ENCODE measurements at places on chromosomes 13 and 19.

DNA sequence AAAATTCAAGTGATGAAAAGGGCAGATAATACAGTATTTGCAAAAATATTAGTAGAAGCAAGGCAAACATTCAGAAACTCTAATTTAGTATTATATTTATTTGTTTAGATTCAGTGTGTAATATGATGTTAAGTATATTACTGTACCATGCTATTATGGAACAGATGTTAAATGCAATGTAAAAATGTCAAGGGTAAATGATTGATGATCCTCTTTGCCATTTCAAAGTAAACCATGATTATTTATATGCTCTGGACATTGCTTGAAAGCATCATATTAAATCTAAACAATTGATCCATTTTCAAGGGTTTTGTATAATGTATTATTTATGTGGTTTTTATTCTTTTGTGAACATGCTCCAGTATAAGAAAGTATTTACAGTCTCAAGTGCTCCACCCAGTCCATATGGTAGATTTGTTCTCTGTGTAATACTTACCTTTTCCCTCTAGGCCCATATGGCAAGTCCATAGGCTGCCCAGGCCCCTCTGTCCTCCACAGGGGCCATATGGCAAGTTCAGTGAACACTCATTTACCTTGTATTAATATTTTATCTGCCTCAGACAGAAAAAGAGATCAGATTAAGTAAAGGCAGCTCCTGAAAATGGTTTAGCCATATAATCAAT is 353.5 kb downstream of the DACH1 start:
- no peak for DNase-seq

DNA sequence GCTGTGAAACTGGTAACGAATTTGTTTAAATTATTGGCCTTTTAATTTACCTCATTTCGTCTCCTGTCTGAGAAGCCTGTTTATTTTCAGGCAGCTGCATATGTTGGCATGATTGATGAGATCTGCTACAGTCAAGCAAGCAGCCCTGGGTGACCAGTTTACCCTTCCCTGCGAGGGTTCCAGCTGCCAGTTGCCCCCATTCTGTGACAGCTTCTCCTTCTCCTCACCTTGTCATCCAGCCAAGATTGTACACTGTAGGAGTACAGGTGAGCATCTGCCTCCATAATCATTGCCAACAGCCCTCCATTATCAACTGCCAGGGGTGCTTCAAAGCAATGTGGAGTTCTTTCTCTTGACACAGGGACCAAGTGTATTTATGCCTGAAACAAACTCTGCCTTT is 1979.9 kb upstream of the PRR20A start:
- no peak for DNase-seq

GRCh38 chr13:105327581-105328126 is 1207.8 kb downstream of the EFNB2 start:
- DNase-seq, result no peak

DNA sequence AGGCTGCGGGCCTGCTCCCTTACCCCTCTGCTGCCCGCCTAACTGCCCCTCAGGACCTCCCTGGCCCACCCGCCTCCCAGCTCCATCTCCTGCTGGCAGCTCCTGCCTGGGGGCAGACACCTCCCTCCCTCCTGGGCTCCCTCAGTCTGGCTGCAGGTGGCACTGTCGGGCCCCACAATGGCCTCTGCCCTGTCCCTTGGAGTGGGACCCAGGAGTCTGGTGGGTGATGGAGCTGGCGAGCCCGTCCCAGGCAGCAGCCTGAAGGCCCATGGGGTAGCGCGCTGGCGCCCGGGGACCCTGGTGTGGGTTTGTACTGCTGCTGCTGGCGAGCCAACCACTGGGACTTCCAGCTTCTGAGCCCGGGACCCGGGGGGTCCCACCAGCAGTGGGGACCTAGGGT is 83.6 kb downstream of the KDM4B start:
- DNase-seq, result no peak

DNA sequence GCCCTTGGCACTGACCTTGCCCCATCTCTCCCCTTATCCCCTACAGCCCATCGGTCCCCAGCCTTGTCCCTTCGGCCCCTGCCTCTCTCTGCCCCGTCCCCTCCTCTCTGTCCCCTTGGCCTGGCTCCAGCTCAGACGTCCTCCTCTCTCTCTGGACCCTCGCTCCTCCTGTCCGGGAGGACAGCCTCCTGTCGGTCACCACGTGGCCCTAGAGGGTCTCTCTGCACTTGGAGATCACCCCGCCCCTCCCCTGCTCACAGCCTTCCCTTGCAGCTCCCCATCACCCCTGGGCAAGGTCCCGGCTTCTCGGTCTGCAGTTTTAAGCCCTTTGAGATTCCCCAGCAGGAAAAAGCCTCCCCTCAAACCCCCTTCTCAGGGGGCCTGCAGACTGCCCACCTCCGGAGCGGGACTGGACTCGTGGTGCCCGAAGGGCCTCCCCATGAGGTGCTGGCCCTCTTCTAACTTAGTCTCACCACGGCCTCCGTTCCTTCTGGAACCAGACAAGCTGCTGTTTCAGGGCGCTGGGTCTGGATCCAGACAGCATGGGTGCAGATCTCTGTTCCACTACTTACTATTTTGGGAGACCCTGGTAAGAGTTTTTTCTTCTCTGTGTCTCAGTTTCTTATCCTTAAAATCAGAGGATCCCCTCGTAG is 3.3 kb upstream of the KLK15 start:
- DNase-seq, result no peak

DNA sequence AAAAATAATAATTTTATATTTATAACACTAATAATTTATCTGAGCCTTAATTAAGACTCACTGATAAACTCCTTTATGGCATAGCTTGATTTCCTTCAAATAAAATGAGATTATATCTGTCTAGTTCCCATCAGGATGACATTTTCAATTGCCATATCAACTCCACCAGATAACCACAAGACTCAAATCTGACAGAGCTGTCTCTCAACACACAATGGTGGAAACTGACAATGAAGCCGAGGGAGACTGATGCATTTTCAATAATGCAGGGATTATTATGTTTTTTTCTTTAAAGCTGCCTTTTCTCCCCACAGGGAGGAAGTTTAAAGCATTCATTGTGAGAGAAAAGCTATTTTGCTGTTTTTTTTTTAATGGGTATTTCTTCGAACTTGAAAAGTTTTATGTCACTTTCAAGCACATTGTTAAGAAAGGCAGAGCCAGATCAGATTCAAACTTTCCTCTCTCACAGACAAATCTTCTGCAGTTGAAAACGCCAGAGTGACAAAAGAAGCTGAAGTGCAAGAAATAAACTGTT is 1326.9 kb upstream of the MIR17HG start:
- no peak for DNase-seq

- DNase-seq, result no peak
Observed at GRCh38 chr13:79812070-79812850, 331.3 kb downstream of the NDFIP2 start.

GRCh38 chr13:95644601-95645052 is at the start of gene DZIP1:
Gene DZIP1, minus strand, starts transcription at chr13:95644706. Its CDS starts 2,677 bp downstream, at chr13:95642029.
- DNase-seq, result no peak

DNA sequence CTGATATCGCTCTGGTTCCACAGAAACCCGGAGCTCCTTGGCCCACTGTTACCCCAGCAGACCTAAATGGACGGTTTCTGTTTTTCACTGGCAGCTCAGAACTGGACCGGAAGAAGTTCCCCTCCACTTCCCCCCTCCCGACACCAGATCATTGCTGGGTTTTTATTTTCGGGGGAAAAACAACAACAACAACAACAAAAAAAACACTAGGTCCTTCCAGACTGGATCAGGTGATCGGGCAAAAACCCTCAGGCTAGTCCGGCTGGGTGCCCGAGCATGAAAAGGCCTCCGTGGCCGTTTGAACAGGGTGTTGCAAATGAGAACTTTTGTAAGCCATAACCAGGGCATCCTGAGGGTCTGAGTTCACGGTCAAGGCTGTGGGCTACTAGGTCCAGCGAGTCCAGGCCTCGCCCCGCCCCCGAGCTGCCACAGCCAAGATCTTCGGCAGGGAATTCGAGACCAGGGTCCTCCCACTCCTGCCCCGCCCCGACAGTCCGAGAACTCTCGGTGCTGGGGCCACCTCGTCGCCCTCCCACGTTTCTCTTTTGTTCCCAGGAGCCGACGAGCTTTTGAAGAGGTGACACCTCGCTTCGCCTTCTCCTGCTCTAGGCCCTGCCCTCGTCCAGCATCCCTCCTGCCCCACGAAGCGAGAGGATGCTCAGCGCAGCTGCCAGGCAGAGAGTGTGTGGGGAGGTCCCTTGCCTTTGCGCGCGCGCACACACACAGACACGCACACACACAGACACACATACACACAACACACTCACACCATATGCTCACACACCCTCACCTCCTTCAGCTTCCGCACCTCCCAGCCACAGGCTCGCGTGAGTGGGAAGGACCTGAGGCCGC is 8.8 kb downstream of the ZIC2 start:
- DNase-seq, result no peak

DNA sequence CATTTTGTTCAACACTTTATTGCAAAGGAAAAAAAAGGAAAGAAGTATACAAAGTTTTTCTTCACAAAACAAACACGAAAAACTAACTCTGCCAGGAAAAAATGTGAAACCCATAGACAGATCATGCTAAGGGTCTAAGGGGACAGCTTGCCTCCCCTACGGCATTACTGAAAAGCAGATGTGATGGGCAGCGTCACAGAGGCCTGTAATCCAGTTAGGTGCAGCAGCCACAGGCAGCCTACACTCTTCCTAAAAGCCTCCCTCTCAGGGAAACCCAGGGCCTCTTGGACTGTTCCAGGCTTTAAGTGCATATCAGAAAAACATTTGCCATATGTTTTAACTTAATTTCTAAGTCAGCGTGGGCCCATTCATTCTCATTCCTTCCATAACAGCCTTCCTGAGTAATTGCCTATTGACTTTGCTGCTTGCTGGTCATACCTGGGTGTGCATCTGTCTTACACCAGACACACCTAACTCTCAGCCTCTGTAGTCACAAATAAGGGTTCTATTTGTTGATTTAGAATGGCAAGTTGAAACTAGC is 135.7 kb upstream of the SERP2 start:
- DNase-seq, result no peak

- no peak for DNase-seq
Observed at GRCh38 chr19:50677636-50678035, 28.4 kb downstream of the C19orf81 start.

- DNase-seq, result no peak
Observed at GRCh38 chr13:46796129-46796514, 839 bp downstream of the ESD start.

DNA sequence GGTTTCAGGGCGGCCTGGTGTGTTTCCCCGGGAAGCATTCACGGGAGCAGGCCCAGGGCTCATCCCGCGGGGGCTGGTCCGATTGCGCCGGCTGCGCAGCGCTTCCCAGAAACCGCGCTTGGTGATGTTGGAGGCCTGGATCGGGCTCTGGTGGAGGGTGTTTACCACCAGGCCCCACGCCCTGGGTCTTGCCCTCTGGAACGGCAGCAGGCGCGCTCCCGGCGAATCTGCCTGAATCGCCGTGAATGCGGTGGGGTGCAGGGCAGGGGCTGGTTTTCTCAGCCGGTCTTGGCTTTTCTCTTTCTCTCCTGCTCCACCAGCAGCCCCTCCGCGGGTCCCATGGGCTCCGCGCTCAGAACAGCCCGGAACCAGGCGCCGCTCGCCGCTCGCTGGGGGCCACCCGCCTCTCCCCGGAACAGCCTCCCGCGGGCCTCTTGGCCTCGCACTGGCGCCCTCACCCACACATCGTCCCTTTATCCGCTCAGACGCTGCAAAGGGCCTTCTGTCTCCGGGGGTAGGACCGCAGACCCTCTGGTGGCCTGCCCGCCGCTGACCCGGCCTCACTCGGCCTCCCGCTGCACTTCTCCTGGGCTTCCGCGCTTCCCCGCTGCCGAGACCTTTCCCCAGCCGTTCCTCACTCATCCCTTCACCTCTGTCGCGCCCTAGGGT is 69.4 kb upstream of the GJB6 start:
- DNase-seq, result no peak

DNA sequence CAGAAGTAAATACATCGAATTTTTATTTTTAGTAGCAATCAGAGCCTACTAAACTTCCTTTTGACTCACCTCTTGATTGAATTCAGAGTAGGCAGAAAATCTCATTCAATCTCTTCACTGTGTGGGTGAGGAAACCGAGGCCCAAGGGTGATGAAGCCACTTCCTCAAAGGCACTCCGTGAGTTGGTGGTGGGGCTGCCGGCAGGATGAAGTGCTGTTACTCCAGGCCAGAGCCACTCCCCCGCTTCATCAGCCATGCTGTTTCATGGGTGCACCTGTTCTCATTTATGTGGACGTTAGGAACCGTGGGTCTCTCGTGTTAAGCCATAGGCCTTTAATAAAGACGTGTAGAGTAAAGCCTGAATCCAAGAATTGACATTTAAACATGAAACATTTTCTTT is 13.2 kb downstream of the ING1 start:
- peak; percentile 43 for DNase-seq

- no peak for DNase-seq
Observed at GRCh38 chr13:47829690-47830089, 171.4 kb downstream of the SUCLA2 start.

- no peak for DNase-seq
Observed at GRCh38 chr19:27676334-27676733, 1536.6 kb downstream of the UQCRFS1 start.

Measured in central memory CD4-positive, alpha-beta T cell (primary cell).